ENCODE measurements at places on chromosomes 3 and 15.

- no peak for DNase-seq
These were observed 60.3 kb upstream of the TP63 start for GRCh38 chr3:189570916-189571315.

DNA sequence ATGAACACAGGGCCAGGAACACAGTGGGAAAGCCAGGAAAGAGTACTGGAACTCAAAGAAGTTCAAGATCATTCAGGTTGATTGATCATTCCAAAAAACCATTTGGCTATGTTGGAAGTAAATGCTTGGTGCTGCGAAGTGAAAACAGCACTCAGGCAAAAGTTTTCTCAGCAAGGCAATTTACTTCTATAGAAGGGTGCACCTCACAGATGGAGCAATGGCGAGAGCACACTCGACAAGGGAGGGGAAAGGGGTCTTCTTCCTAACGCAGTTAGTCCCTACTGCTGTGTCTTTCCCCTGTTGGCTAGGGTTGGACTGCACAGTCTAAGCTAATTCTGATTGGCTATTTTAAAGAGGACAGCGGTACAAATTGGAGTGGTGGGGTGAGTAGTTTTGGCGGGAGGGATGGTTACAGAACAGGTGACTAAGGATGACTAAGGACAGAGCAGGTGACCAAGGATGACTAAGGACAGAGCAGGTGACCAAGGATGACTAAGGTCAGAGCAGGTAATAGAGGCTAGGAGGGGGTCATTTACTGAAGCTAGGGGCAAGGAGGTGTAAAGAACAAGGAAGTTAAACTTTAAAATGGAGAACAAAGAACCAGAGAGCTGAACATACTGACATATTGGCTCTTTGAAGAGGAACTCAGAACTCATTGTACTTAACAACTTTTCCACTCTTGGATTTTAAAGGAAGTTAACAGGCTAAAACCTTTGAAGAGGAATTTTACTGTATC lies 43.3 kb downstream of the HOMER2 start:
- DNase-seq: no peak

GRCh38 chr15:79101866-79102581 lies 11.4 kb upstream of the RASGRF1 start:
- no peak for DNase-seq

GRCh38 chr15:100753503-100753902 lies 126.1 kb upstream of the ALDH1A3 start:
- DNase-seq: no peak

GRCh38 chr3:101259485-101260341 lies 60.7 kb downstream of the IMPG2 start:
- DNase-seq: no peak

DNA sequence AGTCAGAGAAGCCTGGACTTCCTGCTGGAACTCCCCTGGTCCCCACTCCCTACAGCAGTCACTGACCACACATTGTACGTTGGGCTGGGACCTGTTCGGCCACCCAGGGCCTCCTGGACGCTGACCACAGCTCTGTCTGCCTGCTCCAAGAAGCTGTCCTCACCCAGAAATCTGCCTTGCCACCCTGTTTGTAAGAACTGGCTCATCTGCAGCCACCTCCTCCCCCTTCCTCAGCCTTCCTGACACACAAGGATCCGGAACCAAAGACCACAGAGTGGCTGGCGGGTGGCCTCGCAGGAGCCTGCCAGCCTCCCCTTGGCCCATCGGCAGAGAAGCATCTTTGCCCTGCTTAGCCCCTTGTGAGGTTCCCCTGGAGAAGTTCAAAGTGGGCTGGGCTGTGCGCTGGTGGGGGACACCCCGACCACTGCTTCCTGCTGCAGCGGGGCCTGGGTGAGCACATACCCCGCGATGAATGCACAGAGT lies 91.9 kb downstream of the PCSK6 start:
- no peak for DNase-seq

DNA sequence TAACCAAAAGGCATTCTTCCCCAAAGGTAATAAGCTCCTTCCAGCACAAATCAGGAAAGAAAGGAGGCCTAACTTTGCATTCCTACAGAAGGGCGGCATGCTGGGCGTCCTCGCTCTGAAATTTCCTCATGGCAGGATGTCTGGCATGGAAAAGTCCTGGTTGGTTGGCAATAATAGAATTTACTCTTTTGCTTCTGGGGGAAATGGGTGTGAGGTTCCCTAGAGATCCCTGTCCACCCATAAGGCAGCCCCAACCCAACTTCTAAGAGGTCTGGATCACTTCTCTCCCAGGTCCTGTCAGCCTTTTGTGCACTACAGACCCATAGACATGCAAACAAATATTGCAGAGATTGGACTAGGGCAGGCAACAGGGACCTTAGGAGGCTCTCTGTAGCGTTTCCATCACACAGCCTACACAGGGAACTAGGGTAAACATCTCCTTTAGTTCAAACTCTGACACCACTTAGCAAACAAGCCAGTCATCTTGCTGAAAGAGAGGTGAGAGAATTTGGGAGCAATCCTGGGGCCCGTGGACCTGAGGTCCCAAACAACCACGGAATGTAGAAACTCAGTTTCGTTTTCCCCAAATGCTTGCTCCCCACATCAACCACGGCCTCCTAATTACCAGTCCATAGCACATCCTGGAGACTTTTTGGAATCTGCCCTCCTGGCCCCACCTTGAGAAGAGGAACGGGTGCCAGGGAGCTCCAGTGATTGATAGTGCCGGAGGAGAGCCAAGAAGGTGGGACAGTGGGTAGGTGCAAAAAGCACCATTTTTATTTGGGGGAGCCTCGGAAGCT lies 2.1 kb downstream of the ZIC4 start:
- DNase-seq: no peak

- DNase-seq: no peak
These were observed 50.0 kb downstream of the DRD3 start for GRCh38 chr3:114128826-114129225.

GRCh38 chr3:112593258-112593657 lies 31.4 kb downstream of the SLC35A5 start:
- no peak for DNase-seq

GRCh38 chr3:61979638-61980037 lies 393.7 kb downstream of the FEZF2 start:
- DNase-seq: peak; percentile 51

DNA sequence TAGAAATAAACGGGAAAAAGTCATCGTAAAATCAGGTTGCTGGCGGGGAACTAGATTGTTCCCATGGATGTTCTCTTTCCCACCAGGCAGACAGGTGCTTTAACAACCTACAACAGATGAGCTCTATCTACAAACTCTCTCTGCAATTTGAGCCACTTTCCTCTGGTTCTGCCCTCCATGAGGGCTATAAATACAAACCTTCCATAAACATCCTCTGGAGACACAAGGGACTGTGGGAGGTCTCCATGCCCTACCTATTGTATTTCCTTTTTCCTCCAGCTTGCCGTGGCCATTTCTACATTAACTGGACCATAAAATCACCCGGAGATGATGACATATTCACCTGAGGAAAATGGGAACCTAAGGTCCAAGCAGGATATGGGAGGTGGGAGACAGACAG lies 151.1 kb downstream of the GABRB3 start:
- no peak for DNase-seq

- no peak for DNase-seq
These were observed 171.7 kb downstream of the C3orf38 start for GRCh38 chr3:88321363-88322050.

DNA sequence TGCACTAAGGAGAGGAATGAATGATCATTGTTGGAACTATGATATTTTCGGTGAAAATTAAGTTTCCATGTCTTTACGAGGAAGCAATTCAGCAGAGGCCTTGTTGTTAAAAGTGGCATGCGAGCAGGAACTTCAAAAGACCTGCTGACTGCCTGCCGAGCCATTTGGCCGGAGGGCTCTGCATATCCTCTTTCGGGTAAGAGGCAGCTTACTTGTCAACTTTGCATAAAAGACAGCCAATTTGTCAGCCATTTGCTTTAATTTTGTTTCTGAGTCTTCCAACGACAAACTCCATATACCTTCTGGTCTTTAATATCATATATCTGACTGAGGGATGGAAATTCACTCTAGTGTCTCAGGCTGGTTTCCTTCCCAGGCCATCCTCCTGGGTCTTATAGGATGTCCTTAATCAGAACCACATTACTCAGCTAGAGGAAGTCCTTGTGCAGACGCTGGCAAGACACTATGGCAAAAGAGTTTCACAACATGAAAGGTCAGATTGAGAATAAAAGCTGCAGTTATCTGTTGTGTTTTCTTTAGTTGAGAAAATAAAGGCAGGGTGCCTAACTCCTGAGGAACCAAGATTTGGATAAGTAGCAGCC lies 128.7 kb upstream of the WNT5A start:
- DNase-seq: no peak

DNA sequence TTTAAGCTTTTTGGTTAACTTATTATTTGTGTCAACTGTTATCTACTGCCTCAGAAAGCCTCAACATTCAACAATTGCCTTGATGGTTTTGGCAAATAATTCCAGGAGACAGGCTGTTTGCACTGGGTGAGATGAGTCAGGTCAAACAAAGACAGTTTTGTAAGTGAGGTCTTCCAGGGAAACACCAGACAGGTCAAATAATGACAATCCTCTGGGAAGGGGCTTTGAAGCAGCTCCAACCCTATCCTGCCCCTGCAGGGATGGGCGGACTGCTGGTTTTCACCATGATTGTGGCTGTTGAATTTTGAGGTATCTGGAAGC lies 79.4 kb upstream of the PRR23E start:
- DNase-seq: no peak

DNA sequence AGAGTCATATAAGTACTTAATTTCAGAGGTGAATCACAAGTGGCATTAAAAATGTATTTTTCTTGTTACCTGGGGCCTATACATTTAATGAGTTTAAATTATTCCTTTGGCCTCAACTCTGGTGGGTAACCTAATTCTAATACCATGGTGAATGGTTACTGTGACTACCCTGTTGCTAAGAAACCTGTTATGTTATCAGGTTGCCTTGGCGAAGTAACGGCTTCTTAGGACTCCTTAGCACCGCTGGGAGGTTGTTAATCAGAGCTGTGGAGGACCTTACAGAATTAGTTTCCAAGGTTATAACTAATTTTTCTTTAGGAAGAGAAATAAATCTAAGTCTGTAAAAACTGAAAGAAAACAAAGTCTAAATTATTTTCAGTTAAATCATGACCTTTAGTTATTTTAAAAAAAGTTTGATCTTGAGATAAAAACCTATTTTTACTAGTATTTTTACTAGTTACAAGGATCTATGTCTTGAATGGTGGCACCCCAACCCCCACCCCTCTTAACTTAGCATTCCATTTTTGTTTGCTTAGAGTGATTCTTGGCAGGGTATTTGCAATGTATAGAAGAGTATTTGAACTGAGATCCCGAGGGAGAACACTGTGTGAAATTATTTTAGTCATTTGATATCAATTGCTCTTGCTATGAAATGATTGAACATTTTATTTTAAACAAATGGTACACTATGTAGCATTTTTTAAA lies 155.5 kb downstream of the FNDC3B start:
- DNase-seq: no peak

GRCh38 chr15:91265416-91265940 lies 165.4 kb downstream of the SV2B start:
- no peak for DNase-seq

DNA sequence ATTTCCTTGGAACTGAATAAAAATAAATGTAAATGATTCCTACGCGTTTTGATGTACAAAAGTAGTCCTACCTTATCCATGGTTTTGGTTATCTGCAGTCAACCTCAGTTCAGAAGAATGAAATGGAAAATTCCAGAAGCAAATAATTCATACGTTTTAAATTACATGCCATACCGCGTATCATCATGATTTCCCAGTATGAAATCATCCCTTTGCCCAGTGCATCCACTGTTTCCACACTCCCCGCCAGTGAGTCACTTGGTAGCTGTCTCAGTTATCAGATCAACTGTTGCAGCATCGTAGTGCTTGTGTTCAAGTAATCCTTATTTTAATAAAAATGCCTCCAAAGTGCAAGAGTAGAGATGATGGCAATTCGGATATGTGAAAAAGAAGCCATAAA lies 9.1 kb upstream of the MFSD1 start:
- DNase-seq: no peak

DNA sequence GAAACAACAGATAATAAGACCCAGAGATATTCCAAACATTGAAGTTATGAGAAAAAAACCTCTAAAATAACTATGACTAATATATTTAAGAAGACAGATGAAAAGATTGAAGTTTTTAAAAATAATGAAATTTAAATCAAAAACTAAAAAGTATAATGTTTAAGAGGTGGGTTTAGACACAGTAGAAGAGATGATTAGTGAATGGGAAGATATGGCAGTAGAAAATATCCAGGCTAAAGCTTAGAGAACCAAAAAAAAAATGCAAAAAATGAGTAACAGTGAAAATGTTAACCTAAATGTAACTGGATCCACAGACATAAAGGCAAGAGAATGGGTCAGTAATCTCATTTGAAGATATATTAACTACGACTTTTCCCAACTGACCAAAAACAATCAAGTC lies 52.2 kb downstream of the RETNLB start:
- DNase-seq: no peak

DNA sequence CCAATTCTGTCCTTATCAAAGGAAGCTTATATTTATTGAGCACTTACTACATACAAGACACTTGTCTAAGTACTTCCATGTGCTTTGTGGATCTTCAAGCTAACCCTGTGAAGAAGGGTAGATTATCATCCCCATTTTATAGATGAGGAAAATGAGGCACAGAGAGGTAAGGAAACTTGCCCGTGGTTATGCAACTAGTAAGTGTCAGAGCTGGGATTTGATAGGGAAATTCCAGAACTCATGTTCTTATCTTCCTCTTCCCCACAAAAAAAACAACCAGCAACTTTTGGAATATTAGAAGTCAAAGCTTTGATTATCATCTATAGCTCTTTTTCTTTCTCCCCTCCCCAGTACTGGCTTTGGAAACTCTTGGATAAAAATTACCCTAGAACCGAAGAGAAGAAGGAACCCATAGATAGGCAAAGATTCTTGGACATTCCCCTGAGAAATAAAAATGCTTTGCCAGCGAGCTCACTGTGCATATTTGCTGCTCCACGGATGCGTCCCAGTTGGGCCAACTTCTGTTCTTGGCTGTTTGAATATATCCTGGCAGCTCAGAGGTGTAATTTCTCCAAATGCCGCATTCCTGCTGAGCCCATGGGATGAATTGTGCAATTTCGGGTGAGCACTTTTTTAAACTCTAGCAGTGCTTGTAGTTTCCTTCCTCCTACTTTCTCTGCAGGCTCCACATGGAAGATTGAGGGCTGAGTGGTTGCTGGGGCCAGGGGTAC lies 591.5 kb upstream of the CFAP20DC start:
- DNase-seq: no peak

- no peak for DNase-seq
These were observed 5.5 kb downstream of the ANKDD1A start for GRCh38 chr15:64917211-64917610.

DNA sequence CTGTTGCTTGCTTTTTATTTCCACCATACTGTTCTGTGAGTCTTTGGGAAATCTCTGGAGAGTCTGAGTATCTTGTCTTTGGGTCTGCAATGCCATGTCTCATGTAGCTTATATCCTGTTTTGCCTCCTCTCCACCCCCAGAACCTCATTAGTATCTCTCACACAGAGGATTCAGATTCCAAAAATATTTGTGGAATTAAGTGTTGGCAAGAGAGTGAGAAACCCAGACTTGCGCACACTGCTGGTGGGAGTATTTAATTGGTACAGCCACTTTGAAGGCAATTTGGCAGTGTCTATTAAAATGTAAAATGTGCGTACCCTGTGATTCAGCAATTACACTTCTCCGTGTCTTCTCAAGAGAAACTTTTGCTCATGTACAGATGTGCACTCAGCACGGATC lies 68.6 kb downstream of the ZNF621 start:
- DNase-seq: no peak

- DNase-seq: no peak
These were observed 111.4 kb downstream of the CMSS1 start for GRCh38 chr3:99928771-99929744.
